ENCODE measurements at places on chromosomes 2 and 18.
A peak's percentile ranks its signal among the peaks of the same experiment; 100 is the strongest.

GRCh38 chr2:105449076-105449475 lies 50.2 kb upstream of the FHL2 start:
- DNase-seq: peak; percentile 47

DNA sequence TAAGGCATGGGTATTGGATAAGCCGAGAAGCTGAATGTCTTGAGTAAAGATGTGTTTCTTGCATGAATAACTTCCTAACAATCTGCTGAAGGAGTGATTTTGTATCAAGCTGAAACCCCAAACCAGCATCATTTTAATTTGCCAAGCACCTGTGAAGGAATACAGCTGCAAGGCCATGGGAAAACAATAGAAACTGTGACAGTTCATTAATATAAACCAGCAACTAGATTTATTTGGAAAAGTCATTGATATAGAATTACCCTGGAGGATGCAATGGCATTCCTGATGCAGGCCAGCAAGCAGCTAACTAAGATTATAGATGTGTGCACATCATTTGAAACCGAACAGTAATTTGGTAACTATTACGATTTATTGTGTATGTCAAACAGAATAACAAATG lies 155.7 kb upstream of the TCF4 start:
- no peak for DNase-seq

- DNase-seq: no peak
These were observed 127.0 kb downstream of the CELF4 start for GRCh38 chr18:37438417-37439180.

- DNase-seq: no peak
These were observed 34.2 kb downstream of the SCTR start for GRCh38 chr2:119490106-119490505.

GRCh38 chr2:178271629-178272333 lies 77.5 kb downstream of the OSBPL6 start:
- no peak for DNase-seq

DNA sequence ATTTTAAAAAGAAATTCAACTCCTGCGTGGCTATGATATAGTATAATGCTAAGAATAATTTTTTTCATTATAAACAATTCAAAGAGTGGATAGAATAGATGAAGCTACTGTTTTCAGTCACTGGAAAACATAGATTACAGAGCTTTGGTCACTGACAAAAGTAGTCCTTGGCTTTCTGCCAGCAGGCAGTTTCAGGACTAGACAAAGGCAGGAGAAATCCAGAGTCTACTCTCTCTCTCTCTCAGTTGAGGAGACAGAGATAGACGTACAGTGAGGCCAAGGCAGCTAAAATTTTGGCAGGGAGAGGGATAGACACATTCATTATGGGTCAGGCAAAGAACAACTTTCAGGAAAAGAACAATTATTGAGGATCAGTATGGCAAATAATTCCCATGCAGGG lies 491.4 kb upstream of the CRIM1 start:
- DNase-seq: no peak

DNA sequence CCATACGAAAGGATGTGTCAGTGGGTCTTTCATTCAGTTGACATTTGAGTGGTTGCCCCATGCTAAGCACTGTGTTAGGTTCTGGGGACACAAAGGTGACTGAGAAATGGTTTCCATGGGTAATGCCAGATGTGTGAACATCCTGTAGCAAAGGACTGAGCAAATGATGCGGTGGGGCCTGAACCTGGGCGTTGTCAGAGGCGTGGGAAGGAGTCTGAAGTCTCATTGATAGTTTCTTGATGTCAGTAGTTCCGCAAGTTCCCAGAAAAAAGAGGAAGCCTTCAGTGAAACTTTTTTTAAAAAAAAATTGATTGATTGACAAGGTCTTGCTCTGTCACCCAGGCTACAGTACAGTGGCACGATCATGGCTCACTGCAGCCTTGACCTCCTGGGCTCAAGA lies 56.9 kb downstream of the LIMS1 start:
- DNase-seq: no peak

DNA sequence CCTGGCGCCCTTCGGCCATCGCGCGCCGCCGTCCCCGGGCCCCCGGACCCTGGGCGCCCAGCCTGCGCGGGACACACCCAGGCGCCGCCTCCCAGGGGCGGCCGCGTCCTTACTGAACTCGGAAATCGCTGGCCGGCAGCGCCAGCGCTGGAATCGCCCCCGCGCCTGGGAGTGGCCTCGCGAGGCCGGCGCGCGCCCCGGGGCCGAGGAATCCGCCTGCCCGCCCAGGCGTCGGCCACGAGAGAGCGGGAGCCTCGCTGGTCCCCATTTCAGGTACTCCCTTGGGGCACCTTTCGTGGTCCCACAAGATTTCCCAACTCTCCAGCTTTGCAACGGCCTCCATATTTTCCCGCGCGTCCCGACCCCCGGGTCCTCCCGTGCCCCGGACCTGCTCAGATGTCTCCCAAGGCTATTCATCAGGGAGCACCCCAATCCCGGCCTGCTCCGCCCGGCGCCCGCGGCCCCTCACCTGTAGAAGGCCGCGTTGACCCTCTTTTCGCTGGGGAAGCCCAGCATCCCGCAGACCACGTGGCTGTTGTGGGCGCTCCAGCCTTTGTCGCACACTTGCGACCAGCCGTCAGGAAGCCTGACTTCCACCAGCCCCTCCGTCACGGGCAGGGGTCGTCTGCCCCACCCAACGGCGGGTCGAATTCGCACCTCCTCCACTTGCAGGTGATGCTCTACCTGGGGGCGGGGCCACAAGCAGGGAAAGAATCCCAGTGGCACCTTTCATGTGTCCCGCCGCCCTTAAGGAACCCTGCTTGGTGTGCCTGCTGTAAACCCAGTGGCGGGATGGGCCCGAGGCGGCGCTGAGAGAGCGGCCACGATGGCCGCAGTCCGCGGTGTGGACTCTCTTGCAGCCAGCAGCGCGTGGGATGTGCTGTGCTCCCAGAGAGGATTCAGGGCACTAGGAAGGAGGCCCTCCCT lies 4.6 kb downstream of the LOXL3 start:
- peak; percentile 18 for DNase-seq

DNA sequence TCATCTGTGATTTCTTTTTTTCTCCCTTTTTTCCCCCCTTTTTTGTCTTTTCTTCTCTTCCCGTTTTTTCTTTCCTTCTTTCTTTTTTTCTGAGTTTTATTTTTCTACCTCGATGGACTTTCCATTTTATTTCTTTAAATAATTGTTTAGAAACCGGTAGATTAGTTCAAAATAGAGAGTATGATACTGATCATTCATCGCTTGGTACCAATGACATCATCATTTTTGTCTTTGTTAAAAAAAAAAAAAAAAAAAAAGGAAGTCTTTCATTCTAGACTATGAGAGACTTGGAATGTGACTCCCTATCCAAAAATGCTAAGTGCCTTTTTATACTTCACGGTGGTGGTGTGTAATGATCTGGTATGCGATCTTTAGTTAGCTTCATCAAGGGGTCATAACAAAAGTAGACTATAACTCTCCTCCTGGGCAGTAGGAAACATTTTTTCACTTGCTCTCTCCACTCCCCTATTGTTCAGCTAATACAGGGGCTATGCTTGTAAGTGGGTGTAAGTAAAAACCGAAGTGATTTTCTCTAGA lies 1517.5 kb upstream of the ZEB2 start:
- DNase-seq: no peak

DNA sequence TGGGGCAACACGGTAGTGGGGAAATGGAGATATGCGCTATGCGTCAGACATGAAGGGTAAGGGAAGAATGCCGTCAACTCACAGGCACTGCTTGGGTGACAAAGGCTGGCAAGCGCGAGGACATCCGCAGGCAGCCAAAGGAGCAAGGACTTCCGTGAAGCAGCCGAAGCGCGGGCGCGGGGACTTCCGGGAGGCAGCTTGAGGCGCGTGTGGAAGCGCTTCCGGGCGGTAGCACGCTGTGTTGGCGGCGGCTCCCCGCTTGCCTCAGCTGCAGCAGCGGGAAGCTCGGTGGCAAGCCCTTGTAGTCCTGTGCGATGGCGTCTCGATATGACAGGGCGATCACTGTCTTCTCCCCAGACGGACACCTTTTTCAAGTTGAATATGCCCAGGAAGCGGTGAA lies at the start of gene PSMA8:
TSS of gene PSMA8 (plus strand) at position 218 of the 400 bp plus-strand sequence. CDS start at position 315, 97 bp downstream.
- no peak for DNase-seq

- no peak for DNase-seq
These were observed 105.2 kb upstream of the ID2 start for GRCh38 chr2:8576525-8577167.

DNA sequence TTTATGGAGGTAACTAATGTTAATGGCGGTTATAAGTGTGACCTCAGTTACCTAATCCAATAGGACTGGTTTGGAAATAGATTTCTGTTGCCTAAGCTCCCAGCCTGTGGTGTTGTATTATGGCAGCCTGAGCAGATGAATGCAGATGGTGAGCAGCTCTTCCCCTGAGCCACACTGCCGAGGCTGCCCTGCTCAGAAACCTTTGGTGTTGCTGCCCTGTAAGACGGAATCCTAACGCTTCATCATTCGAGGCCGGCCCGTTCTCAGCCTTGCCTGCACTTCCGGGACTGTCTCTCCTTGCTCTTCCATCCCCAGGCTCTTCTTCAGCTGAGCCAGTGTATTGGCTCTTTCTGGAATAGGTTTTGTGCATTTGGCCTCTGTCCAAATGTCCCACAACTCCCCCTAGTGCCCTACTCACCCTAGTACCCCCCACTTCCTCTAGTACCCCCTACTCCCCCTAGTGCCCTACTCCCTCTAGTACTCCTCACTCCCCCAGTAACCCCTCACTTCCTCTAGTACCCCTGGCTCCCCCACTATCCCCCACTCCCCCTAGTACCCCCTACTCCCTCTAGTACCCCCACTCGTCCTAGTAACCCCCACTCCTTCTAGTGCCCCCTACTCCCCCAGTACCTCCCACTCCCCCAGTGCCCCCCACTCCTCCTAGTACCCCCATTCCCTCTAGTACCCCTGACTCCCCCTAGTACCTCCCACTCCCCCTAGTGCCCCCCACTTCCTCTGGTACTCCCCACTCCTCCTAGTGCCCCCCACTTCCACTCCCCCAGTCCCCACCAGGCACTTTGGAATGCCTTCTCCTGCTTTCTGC lies 106.0 kb upstream of the TAF1B start:
- DNase-seq: no peak

GRCh38 chr2:75556679-75557366 lies 3.9 kb downstream of the EVA1A start:
- no peak for DNase-seq

DNA sequence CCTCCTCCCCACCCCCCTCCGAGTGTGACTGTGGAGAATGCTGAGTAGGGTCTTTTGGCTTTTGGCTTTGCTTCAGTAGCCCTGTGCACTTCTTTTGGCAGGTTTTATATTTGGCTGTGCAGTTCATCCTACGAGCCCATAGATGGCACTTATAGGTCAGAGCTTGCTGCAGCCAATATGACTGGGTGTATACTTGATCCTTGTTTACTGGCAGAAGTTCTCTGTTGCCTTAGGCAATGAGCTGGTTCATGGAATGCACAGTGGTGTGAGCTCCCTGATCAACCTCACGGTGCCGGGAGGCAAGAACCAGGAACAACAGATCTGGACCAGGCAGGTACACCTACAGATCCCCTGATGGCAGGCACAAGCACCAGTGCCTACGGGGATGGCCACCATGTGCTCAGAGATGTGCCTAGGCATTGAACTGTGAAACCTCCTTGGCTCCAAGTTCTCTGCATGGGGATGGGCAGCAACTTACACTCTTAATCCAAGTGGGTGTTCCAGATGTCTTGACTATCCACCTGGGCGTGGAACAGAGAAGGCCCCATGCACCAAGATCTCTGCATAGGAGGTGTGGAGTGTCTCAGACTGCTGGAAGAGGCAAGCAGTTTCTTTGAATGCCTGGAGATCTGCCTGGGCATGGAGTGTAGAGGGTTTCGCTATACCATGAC lies 190.4 kb downstream of the KIAA1328 start:
- DNase-seq: no peak

DNA sequence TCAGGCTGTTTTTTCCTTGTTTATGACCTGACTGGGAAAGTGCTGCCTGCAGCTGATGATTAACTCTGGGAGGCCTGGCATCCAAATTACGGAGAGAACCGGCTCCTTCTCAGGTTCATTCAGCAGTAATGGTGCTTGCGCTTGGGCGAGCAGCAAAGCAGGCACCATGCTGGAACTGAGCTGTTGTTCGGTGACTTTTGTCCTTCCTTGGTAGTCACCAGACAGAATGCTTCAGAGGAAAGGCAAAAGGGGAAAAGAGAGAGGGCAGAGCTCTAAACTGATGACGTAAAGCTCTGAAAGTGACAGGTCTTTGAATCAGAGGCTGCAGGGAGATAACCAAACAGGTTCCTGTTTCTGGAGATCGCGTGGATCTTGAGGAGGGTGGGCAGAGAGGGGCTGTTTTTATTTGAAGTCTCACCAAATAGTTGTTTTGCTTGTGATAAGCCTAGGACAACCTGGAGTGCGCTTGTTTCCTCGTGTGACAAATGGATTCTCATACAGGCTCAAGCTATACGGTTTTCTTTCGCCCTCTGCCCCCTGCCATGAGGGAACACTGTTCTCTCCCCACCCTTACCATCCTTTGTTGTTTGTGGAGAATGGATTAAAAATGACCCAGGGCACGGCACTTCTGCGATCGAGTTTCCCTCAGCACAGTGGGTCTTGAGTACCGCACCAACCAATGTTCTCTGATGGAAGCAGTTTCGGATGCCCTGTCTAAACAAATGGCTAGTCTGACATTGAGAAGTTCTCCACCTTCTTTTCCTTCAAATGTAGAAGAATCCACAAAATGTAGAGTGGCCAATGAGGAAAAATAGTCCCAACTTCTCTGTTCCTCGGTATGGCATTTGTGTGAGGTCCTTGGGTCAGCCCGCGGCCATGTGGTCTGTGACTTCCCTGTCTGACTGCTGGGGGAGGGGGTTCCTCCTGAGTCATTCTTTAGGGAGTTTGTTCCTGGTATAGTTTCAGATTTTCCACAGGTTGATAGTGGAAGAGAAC lies 1.3 kb downstream of the RASGRP3 start:
- peak; percentile 49 for DNase-seq

- no peak for DNase-seq
These were observed 108.1 kb downstream of the MYT1L start for GRCh38 chr2:2222931-2223330.

GRCh38 chr18:67652288-67652687 lies 135.8 kb upstream of the DSEL start:
- no peak for DNase-seq

DNA sequence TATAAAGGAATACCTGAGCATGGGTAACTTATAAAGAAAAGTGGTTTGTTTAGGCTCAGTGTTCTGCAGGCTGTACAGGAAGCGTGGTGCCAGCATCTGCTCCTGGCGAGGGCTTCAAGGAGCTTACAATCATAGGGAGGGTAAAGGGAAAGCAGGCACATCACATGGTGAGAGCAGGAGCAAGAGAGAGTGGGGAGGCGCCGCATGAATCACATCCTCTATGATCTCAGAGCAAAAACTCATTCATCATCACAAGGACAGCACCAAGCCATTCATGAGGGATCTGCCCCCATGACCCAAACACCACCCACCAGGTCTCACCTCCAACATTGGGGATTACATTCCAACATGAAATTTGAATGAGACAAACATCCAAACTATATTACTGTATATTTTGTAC lies 32.5 kb downstream of the R3HDM1 start:
- no peak for DNase-seq
